Amygdala (tissue), 56 donors: ENCODE measurements at places on chromosomes 1 and 21.
A peak's percentile ranks its signal among the peaks of the same experiment; 100 is the strongest.

- DNase-seq: no peak
Observed at GRCh38 chr1:20948101-20948500, 161.0 kb upstream of the HP1BP3 start.

GRCh38 chr1:109946511-109946910 lies 35.9 kb downstream of the CSF1 start:
- DNase-seq: no peak

DNA sequence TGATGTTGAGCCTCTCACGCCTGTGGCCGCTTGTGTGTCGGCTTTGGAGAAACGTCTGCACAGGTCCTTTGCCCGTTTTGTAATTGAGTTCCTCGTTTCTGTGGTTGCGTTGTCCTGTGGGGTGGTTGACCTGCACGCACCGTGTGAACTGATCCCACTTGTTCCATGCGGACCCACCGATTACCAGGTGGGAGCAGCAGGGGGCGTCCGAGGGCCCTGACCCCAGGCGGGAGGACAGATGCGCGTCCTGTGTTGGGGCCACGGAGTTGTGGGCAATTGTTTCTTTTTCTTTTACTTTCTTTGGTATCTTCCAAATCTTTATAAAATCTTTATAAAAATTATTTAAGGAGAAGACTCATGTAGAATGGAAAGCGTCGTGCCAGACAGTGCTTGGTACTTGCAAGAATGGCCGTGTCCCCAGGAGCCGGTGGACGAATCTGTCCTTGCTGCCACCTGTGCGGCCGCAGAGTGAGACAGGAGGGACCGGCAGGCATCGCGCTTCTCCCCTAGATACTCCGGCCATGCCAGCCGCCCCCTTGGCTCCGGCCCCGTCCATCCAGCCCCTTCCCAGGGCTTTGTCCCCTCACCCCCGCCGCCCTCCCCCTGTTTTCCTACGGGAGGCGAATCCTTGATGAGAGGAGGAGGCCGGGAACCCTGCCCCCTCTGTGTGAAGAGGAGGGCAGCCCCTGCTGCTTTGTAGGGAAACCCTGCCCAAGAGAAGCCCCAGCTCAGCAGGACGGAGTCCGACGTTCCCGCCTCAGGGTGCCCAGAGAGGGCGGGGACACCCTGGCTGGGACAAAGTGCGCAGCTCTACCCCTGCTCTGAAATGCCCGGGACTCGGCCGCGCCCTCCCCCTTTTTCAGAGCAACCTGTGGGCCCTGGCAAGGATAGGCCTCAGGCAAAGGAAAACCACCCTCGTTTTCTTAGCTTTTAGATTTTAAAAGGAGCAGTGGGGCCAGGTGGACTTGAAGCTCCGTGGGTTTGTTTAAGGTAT lies 41.7 kb downstream of the PRKCZ start:
- no peak for DNase-seq

DNA sequence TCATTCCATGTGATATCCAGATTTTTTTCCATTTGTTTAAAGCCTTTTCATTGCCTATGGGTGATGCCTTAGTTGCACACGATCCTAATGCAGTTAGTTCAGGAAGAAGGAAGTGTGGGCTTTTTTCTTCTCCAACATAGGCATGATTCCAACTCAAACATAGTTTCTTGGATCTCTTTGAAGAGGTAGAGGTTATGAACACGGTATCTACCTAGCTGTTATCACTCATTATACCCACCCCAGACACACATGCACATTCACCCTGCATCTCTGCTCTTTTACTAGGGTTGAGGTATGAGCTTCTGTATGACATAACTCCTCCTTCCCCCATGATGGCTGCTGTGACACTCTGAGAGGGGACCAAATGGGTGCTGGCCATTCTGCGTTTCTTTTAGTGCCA lies 122.1 kb upstream of the ZNF648 start:
- no peak for DNase-seq

GRCh38 chr21:41673596-41674335 lies 93.1 kb downstream of the RIPK4 start:
- DNase-seq: peak; percentile 13
